A549 treated with dexamethasone at 1 μM for 4 hours (cell line): ENCODE measurements at places on chromosomes 12 and 14. TPM values are rescaled to one million over a fixed set of nuclear protein-coding genes. Genes with fewer than 3 reads are reported as not detected.

Gene CALCOCO1
- total RNA-seq = 17.1 to 21.7 TPM (median 17.4 TPM) in 5 replicates

Gene ALDH1L2
- total RNA-seq = 3.1 to 4.7 TPM (median 4.2 TPM) in 5 replicates

Gene SRRM4
- not detected in 5 replicates for total RNA-seq

Gene SP7
- total RNA-seq = 0.02 TPM in 1 of 5 replicates, not detected in the others

Gene SPSB2
- 26.1 to 33.1 TPM (median 31.8 TPM) in 5 replicates for total RNA-seq

Gene RNASE1
- 0.15 to 0.45 TPM (median 0.30 TPM) in 5 replicates for total RNA-seq
